Stimulated activated CD8-positive, alpha-beta memory T cell treated with anti-CD3 and anti-CD28 coated beads, Interleukin-7, amount 100 ng/mL, for 1 hour (primary cell): ENCODE measurements at places on chromosomes 3 and 15.
A peak's percentile ranks its signal among the peaks of the same experiment; 100 is the strongest.

- DNase-seq = no peak
Measured at GRCh38 chr15:26521691-26522198, 251.1 kb downstream of the GABRB3 start.

GRCh38 chr15:92938387-92938786 is 38.3 kb downstream of the CHD2 start:
- DNase-seq = no peak

GRCh38 chr3:151067158-151067557 is 18.3 kb upstream of the MED12L start:
- DNase-seq = no peak

GRCh38 chr3:15310491-15311370 is 21.7 kb downstream of the SH3BP5 start:
- DNase-seq = no peak

DNA sequence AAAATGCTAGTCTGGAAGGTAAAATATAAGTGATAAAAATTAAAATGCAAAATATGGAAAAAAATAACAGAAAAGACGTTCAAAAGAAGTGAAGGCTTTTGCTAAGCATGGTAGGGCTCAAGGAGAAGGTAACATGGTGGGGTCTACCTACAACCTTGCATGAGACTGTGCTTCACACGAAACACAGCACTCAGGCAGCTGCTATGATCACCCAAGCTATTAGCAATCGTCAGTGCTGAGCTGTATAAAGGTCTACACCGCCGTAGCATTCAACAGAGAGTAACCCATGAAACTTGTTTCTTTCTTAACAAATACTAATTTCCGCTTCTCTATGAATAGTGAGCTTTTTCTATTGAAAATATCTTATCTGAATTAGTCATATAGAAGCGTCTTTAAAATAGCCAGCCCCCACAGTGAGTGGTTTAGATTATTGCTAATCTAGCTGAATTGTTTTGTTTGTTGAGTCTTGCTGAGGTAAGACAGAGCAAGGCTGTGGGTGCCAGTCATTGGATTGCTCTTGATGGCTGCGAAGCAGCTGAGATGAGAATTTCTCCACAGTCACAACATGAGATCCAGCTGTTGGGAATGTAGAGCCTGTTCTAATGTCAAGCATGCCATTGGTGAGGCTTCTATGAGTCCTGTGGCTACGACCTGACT is 230.0 kb downstream of the KLF13 start:
- no peak for DNase-seq

DNA sequence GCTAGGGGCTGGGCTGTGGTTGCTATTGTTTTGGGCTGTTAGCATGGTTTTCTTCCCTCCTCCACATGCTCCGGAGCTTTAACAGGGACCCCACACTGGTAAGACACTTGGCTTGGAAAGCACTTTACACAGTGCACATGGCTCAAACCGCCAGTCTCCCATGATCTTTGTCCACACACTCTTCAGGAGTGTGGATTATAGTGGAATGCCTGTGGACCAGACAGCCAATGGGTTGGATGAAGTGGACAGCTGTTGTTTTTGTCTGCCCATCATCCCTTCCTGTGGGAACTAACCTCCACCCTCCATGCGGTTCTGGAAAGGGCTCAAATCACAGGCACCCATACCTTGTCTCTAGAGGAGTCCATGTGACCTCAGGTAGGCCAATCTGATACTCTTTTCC is 10.0 kb downstream of the PAQR9 start:
- no peak for DNase-seq

DNA sequence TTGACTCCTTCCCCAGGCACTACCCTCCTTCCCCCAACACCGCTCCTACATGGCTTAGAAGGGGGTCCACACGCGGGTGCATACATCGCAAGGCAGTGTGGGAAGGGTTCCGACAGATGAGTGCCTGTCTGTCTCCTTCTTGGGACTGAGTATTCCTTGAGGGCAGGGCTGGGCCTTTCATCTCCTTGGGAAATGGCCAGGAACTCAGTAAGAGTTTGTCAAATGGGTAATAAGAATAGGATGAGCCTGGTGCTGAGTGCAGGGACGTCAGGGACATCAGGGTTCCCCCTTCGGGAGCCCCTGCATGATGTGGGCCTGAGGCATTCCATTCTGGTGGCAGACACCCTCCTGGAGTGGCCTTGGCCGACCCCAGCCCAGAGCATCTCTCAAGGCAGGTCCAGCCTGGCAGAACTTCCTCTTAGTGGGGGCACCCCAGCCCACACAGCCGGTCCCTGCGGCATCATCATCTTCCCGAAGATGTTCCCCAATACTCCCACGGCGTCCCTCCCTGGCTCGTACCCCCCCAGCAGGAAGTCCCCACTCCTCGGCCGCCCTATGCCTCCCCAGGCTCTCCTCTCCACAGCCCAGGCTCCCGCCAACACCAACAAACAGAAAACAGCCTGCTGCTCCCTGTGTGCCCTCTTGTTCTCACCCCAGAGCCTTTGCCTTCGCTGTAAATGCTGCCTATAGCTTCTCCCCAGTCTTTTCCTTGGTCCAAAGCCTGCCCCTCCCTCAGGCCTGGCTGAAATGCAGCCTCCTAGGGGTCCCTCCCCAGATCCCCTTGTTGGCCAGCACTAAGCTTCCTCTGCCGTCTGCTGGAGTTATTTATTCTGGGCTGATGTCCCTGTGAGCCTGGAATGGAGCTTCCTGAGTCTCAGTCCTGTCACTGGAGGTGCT is 67.5 kb upstream of the LCTL start:
- no peak for DNase-seq

GRCh38 chr15:78311292-78311691 is 11.9 kb upstream of the SKIC8 start:
- DNase-seq = no peak

- DNase-seq = no peak
Measured at GRCh38 chr3:49616491-49616941, 57.6 kb upstream of the APEH start.

DNA sequence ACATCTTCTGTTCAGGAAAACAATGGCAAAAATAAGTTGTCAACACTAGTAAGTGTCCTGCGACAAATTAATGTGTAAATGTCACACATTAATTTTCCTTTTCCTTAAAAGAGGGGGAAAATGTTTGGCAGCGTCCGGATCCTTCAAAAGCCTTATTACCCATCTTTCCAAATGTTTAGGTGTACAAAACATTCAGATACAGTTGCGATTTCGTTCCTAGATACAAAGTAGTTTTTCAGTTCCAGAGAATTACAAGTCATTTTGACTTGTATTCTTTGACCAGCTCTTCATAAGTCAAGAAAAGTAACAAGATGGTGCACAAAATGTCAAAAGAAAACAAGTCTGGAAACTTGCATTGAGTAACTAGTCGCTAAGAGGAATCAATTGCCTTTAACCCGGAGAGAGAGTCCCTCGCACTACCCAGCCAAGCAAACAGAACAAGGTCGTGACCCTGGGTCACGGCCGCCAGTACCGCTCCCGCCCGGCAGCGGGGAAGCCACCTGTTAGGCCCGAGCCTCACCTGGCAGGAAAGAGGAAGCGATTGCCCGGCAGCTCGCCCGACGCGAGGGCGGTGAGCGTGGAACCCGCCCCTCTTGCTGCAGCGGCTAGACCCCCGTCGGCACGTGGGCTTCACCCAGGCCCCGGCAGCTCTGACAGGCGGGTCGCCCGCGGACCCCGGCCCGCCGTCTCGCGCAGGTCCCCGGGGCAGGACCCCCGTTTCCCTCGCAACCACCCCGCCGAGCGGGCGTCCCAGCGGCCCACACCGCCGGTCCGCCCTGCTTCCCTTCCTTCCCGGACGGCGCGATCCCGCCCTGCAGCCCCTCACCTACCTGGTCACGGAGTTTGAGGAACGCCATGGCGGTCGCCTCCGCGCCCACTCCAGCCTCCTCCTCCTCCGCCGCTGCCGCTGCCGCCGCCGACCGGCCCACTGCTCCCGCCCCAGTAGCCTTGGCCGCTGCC is 61.0 kb upstream of the ANKRD28 start:
- DNase-seq = peak; percentile 23

GRCh38 chr15:90239371-90239770 is 5.4 kb downstream of the GDPGP1 start:
- DNase-seq = no peak

DNA sequence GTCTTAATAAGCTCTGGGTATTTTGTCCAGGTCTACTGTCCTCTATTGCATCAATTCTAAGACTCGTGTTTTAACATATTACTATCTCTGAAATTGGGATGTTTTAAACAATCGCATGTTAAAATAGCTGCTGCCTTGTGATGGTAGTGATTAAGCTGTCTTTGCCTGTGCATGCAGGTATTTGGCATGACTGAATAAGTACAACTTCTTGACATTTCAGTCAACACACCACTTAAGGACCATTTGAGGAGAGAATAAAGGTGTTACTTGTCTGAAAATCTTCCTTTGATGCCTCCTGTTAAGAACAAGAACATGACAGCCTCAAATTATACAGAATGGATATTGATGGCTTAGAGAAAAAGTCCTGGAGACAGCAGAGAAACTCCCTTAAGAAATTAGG is 33.0 kb downstream of the SLC35A5 start:
- DNase-seq = no peak

DNA sequence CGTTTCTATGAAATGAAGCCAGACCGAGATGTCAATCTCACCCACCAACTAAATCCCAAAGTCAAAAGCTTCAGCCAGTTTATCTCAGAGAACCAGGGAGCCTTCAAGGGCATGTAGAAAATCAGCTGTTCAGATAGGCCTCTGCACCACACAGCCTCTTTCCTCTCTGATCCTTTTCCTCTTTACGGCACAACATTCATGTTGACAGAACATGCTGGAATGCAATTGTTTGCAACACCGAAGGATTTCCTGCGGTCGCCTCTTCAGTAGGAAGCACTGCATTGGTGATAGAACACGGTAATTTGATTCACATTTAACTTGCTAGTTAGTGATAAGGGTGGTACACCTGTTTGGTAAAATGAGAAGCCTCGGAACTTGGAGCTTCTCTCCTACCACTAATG is 41.9 kb upstream of the TRA2B start:
- no peak for DNase-seq

GRCh38 chr15:62566248-62566647 is 401.2 kb upstream of the C2CD4B start:
- DNase-seq = no peak

DNA sequence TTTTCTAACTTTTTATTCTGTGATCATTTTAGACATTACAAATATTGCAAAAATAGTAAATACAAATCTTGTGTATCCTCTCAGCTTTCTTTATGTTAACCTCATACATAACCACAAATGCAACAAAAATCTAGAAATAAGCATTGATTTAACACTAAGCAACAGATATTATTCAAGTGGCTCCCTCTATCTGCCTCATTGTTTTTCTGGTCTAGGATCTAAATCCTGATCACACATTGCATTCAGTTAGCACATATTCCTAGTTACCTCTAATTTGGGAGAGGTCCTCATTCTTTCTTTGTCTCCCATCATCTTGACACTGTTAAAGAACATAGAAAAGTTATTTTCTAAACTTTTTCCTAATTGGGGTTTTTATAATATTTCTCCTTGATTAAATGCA is 1126.0 kb downstream of the ROBO2 start:
- DNase-seq = no peak

DNA sequence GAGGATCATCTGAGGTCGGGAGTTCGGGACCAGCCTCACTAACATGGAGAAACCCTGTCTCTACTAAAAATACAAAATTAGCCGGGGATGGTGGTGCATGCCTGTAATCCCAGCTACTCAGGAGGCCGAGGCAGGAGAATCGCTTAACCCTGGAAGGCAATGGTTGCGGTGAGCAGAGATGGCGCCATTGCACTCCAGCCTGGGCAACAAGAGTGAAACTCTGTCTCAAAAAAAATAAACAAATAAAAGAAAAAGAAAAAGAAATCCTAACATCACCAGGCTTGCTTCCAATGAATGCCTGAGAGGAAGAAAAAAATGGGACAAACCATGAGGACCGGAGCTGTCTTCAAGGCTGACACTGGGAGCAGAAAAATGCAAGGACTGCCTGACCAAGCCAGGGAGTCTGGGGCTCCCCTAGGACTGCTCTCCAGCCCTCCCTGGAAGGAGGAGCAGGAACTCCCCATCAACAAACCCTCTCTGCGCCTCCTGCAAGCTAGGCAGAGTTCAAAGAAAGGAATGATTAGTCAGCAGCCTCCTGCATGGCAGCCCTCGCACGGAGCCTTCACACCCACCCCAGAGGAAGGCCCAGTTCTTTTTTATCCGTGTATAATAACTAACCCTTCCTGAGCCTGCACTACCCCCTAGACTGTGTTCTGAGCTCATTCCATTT is 55.4 kb downstream of the NUP210 start:
- DNase-seq = no peak

DNA sequence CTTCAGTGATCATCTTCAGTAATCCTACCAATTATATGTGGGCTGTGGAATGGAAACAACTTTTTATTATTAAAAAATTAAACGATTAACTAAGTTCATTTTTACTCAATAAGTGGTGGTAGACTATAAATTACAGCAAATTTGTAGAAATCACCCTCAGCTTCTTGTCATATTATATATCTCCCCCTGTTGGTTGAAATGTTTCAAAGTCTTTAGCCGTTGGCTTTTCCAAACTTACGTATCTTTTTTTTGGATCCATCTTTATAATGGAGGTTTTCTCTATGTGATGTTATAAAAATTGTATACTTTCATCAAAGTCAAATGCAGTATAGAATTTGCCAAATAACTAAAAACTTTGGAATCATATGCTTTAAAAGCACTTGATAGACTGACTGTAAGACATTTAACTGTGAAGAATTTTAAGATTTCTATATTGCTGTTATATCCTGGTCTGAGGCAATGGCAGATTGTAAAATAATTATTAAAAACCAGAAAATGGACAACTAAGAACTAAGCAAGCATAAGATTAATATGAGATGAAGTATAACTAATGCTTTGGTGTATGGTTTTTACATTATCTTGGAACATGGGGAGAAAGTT is 44.7 kb downstream of the ATP11B start:
- DNase-seq = no peak

GRCh38 chr15:88894819-88895767 is at the start of gene HAPLN3:
TSS of gene HAPLN3 (minus strand) at chr15:88895544. CDS start at chr15:88887298, 8,246 bp downstream.
- no peak for DNase-seq

- DNase-seq = no peak
Measured at GRCh38 chr15:69823223-69823907, 274.4 kb downstream of the TLE3 start.

DNA sequence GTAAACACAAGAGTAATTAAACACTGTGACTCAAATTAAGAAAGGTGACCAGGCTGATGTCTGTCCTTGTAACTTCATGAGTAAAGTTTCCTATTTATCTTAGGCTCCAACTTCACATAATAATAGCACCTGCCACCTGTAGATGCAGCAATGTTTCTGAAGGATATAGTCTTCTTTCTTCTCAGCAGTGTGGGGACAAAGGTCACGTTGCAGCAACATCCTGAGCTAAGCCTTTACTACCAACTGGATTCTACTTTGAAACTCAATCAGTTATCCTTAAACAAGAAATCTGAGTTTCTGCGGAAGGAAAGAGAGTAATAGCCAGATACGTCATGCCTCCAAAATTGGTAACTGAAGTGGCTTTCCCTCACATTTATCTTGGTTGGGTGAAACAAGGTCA is 253.1 kb downstream of the RBMS3 start:
- no peak for DNase-seq

GRCh38 chr3:190533511-190534281 is 19.8 kb downstream of the IL1RAP start:
- DNase-seq = no peak

- DNase-seq = no peak
Measured at GRCh38 chr3:128804811-128805155, 74.6 kb upstream of the ACAD9 start.
